ENCODE measurements at places on chromosomes 1 and 21.
A peak's percentile ranks its signal among the peaks of the same experiment; 100 is the strongest.

DNA sequence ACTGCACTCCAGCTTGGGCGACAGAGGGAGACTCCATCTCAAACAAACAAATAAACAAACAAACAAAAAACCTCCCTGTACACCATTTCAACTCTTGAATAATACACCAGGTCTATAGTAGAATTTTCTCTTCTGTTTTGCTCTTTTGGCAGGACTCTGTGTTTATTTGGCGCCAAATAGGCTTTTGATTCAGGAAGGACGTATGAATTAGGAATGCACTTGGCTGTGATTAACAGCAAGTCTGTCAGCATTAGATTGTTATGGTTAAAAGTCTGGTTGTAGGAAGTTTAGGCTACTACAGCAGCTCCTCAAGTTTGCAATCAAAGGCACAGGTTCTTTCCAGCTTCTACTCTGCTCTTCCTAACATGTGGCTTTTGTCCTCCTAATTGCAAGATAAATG, 113.8 kb upstream of the KCNK1 start:
- no peak for DNase-seq

GRCh38 chr1:206797534-206798383, 25.5 kb upstream of the IL10 start:
- no peak for DNase-seq

DNA sequence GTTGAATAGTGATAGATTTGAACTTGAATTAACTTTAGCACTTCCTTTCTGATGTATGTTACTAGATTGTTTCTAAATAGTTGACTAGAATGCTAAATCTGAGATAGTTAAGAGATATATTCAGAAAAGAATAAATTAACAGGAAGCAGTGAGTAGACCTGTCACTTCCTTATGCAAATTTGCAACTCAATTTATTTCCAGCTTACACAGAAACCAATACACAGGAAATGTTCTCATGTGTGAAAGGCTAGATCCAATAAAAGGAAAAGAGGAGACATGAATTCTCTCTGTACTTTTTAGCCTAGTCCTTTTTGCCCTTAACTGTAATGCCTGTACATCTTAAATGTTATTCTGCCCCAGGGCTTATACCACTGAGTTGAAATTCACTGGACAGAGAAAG, 522.3 kb downstream of the COL11A1 start:
- no peak for DNase-seq

DNA sequence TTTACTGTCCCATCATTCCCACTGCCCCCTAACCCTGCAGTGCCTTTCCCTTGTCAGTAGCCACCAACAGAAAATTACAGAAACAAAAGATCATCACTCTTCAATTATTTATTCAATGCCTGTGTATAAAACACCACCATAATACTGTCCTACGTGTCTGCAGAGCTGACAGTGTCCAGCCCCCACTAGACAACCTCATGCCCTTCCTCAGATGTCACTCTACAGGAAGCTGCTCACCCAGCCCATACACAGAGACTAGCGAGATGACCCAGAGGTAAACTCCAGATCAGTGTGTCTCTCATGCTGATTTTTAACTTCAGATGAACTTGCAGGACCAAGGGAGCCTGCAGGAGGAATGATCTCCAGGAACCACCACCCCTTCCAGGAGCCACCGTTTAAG, 51.3 kb upstream of the GJA5 start:
- no peak for DNase-seq

DNA sequence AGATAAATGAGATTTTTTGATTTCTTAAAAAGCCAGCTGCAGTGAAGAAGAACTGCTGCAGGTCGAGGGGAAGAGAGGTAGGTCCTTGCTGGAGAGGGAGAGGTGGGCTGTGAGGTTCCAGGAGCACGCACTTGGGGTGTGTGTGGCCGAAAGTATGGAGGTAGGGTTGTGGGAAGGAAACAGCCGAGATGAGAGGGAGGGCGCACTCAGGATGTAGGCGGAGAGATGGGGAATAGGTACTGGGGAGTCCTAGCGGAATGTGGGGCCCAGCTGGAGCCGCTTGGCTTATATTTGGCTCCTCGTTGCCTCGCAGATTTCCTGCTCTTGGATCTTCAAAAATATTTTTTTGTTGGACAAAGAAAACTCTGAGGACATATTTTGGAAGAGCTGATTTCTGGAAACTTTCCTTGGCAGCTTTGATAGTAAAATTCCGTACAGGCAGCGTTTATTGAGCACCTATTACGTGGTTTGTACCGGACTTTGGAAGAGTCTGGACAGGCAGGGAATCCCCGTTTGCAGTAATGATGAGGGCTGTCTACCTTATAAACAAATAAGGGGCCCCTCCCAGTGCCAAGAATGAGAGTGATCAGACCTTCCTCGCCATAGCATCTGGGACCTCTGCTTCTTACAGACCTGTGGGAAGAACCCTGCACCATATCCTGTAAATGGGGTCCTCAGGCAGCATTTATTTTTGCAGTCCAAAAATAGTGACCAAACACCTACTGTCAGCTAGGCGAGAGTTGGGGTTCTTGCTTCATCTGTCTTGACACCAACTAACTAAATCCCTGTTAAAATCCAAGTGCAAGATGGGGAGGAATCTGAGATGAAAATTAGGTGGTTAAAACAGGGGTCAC, 1.5 kb downstream of the LRRC8D start:
- DNase-seq = no peak

DNA sequence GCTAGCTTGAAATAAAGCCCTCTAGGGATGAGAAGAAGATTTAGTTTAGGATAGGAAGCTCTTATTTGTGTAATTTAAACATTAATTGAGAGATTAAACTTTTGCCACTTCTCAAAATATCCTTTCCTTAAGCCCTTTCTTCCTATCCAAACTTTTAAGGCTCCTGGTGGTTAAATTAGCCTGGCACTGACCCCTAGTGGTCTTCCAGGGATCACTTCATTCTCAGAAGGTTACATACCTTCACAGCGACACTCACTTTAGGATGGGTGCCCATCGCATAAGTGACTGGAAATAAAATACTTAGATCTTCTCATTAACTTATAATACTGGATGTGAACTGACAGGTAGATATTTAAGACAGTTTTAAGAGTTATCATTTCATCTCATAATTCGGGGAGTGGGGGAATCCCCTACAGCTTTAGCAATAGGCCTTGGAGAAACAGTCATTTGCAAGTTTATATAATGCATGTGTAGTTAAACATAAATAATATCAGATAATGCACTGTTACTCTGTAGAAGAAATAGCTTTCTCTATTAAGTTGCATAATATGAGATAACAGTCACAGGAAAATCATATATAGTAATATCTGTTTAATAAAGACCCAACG, 7.4 kb downstream of the LHX9 start:
- no peak for DNase-seq

DNA sequence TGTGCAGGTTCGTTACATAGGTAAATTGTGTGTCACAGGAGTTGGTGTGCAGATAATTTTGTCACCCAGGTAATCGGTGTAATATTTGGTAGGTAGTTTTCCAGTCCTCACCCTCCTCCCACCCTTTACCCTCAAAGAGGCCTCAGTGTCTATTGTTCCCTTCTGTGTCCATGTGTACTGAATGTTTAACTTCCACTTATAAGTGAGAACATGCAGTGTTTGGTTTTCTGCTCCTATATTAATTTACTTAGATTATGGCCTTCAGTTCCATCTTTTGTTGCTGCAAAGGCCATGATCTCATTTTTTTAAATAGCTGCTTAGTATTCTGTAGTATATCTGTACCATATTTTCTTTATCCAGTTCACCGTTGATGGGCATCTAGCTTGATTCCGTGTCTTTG, 87.3 kb downstream of the RPS6KC1 start:
- no peak for DNase-seq

- DNase-seq = no peak
Observed at GRCh38 chr1:180210008-180210620, 19.9 kb upstream of the LHX4 start.

- no peak for DNase-seq
Observed at GRCh38 chr1:178361847-178362246, 134.9 kb downstream of the CLEC20A start.

DNA sequence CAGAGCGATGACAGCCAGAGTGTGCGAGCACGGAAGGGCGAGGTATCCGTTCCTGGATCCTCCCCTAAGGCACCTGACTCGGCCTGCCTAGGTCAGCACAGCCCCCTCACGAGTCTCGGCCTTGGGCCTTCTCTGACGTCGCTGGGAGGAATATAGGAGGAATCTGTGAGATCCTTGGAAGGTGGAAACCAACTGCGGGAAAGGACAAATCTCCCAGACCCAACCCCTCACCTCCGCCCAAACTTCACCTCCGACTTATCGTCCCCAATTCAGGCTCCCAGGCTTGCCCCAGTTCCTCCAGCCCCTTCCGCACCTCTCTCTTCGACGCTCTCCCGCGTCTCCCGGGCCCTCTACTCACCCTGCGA, 494 bp downstream of the APH1A start:
- DNase-seq = no peak

GRCh38 chr1:103563056-103563455, 8.3 kb upstream of the AMY2B start:
- DNase-seq = no peak

DNA sequence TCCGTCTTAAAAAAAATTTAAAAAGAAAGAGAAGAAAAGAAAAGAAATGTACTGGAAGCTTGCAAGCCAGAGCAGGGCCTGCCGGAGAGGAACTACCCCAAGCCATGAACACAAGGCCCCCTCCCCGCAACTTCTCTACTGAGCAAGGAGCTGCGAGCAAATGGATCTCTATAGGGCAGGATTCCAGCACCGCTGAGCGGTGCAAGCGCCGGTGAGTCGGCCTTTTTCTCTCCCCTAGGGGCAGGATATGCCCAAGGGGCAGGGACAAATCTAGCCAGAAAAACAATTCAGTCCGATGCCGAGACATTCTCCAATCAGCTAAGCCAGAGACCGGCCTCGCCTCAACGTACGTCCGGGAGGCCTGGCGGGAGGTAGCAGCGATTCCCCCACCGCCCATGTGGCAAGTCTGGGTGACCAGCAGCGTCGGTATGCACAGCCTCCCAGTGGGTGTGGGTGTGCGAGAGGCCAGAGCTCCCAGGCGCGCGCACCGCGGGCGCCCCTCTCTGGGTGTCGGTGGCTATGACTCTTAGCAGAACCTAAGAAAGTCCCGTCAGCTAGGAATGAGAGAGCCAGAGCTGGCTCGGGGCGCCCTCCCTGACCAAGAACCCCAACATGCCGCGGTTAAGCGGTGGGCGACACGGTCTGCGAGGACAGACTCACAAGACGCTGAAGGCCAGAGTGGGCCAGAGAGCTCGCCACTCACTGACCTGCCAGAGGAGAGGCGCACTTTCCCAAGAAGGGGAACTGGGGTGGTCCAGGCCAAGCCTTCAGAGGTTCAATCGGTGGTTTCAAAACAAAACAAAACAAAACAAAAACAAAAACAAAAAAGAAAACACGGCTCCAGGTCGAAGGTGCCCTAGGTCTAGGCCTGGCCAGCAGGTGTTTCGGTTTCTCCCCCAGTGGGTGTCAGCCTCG, 1.9 kb downstream of the CSMD2 start:
- no peak for DNase-seq

DNA sequence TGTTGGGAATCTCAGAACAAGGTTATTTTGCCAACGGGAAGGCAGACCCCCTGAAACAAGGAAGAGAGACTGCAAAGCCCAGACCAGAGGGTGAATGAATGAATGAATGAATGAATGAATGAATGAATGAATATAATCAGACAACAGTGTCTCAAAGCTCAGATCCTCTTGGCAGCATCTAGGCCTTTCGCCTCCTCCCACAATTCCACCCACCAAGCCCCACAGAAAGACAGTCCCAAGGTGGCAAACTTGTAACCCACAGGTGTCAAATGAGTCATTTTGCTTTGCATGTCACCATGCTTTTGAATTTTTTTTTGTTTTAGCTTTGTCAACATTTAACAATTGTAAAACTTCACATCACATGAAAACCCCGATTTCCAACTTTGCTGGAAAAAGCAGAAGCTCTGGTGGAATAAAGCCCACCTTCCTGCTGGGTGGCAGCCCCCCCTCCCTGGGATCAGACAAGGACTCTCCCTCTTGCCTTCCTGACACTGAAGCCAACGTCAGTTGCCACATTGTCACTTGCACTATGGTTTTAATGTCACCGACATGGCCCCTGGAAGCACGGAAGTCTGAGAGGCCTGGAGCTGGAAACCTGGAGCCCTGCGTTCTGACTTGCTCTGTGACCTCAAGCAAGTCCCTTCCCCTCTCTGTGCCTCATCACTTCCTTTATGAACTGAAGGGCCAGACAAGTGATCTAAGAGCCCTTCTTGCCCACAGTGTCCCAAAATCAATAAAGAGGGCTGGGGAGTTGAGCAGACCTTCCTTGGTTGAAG, 134.6 kb upstream of the RUNX3 start:
- peak; percentile 50 for DNase-seq

DNA sequence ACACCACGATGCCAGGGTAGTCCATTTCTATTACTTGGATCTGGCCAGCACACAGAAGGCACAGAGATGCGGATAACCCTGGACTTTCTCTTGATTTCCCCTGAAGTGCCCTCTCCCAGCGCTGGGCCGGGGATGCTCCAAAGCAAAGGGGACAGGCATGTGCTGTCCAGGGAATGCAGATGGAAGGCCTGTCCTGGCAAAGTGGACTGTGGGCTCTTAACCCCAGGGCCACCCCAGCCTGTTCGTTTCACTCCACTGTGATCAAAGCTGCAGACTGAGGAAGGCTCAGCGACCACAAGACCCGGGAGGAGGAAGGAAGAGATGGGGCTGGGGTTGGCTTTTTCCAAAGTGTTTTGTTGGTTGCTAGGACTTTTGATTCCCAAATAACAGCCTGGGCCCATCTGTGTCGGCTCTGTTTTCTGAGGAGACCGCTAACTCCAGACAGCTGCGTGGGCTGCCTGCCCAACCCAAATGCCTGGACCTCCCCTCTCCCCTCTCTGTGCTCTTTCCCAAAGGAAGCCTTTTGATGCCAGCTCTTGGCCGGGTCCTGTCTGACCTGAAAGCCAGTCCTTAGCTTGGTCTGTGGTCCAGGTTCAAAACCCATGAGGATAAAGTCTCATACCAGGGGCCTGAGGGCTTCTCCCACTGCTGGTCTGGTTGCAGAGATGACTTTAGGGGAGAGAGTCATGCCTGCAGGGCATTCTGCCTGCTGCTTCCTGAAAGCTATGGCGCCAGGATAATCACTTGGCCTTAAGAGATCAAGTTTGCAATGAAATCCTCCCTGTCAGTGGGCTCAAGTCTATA, 119.6 kb upstream of the CD34 start:
- DNase-seq = no peak

DNA sequence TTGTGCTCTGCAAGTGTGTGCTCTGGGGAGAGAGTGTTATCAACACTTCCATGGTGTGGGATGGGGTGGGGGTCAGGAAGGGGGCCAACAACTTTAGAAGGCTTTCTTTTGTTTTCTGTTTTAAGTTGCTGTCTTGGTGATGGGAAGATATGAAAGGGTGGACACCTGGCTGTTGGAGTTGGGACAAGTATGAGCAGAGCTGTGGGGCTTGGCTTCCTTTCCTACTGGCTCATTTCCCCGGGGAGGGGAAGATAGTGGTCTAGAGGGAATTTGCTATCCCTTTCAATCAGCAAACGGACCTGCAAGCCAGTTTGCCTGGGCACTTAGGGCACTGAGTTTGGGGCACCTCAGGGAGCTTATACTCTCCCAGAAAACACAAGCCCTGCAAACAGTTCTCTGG, 19.2 kb downstream of the IER5 start:
- no peak for DNase-seq

GRCh38 chr1:193634470-193634869, 448.1 kb upstream of the B3GALT2 start:
- no peak for DNase-seq
